ENCODE measurements at places on chromosomes 3 and 15.

GRCh38 chr3:35708394-35709271 lies 69.3 kb downstream of the ARPP21 start:
- no peak for DNase-seq

GRCh38 chr3:15805756-15806266 lies 8.0 kb upstream of the ANKRD28 start:
- no peak for DNase-seq

DNA sequence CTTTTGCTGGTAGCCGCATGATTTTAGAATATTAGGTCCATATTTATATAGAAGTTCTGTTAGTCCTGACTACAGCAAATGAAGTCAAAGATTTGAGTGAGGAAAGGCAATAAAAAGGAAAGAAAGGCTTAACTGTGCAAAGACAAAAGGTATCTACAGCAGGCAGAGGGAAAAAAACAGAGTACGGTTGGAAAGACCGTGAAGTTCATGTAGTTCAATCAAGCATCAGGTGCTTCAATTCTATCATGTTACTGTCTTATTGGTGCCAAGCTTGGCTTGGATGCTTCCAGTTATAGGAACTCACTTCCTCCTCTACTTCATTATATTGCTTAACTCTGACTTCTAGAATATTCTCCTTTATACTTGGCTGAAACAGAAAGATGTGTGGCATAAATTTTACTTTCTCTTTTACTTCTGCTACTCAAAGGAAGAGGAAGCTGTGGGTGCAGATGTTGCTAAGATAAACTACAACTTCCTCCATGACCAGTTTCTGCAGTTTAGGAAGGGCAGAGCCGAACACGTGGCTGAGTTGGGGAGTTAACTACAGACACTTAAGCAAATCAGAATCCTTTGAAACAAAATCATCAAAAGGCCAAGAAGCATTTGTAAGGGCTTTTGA lies 72.6 kb upstream of the ZBED2 start:
- DNase-seq: no peak

DNA sequence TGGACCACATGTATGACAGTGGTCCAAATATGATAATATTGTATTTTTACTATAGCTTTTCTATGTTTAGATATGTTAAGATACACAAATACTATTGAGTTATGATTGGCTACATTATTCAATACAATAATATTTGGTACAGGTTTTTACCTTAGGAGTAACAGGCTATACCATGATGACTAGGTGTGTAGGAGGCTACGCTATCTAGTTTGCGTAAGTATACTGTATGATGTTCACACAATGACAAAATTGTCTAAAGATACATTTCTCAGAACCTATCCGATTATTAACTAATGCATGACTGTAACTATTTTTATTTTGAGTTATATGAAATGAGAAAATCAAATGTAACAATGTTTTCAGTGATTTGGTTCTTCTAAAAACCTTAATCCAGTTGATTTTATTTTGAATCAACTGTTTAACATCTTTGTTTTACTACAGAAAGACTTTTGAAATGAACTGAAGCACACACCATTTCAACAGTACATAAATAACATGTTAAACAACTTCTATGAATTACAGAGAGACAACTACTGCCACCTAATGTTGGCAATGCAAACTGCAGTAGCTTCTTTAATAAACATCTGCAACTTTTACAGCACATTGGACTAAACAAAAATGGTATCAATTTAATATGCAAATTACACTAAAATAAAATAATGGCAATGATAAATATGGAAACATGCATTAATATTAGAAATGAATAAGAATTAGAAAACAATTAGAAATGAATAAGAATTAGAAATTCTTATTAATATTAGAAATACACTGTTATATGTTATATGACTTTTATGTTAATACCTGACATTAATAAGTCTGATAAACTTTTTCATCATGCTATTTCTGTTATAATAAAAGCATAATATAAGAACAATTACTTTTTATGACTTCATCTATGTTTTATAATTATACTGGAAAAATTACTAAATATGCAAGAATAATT lies 255.7 kb downstream of the MBNL1 start:
- no peak for DNase-seq

DNA sequence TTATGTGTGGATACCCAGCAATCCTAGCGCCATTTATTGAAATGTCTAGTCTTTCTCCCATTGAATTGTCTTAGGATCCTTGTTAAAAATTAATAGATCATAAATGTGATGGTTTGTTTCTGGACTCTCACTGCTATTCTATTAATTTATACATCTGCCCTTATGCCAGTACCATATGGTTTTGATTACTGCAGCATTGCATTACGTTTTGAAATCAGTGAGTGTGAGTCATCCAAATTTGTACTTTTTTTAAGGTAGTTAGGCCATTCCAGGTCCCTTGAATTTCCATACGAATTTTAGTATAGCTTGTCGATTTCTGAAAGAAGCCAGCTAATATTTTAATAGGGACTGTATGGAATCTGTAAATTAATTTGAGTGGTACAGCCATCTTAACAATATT lies 648.6 kb upstream of the ZNF385D start:
- DNase-seq: no peak

- no peak for DNase-seq
Measured at GRCh38 chr3:112767177-112767576, 79.5 kb downstream of the CD200R1L start.

GRCh38 chr3:102112704-102113230 lies 263.5 kb downstream of the NFKBIZ start:
- DNase-seq: no peak

GRCh38 chr3:52093756-52094545 lies 37.6 kb upstream of the DUSP7 start:
- no peak for DNase-seq

DNA sequence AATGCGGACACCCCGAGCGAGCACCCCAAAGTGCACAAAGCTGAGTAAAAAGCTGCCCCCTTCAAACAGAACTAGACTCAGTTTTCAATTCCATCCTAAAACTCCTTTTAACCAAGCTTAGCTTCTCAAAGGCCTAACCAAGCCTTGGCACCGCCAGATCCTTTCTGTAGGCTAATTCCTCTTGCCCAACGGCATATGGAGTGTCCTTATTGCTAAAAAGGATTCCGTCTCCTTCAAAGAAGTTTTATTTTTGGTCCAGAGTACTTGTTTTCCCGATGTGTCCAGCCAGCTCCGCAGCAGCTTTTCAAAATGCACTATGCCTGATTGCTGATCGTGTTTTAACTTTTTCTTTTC lies 5.3 kb downstream of the BHLHE40 start:
- DNase-seq: no peak

All from DMS153 (cell line).